ENCODE measurements at places on chromosomes 4 and X. TPM values are rescaled to one million over a fixed set of nuclear protein-coding genes. Genes with fewer than 3 reads are reported as not detected.

Gene PNMA6F
- not detected for total RNA-seq

Gene CENPVL1
- total RNA-seq, result not detected

Gene MSANTD1
- 0.29 TPM for total RNA-seq

Gene BRS3
- total RNA-seq, result not detected

Gene HS3ST1
- 0.49 TPM for total RNA-seq

Gene PCDH10
- 0.05 TPM for total RNA-seq

Gene GLRB
- total RNA-seq, result 1.7 TPM

Gene RNF175
- total RNA-seq, result not detected

Gene RHOXF1
- total RNA-seq, result not detected

Gene MSL3
- 17.5 TPM for total RNA-seq

Gene GPR50
- not detected for total RNA-seq

Gene ATP2B3
- not detected for total RNA-seq

Gene TCEAL3
- 36.9 TPM for total RNA-seq

Gene PNMA3
- total RNA-seq, result not detected

Gene STATH
- not detected for total RNA-seq

Measured in cardiac ventricle fibroblast (primary cell).